AG04449 (cell line): ENCODE measurements at places on chromosomes 7 and 10.
A peak's percentile ranks its signal among the peaks of the same experiment; 100 is the strongest.

DNA sequence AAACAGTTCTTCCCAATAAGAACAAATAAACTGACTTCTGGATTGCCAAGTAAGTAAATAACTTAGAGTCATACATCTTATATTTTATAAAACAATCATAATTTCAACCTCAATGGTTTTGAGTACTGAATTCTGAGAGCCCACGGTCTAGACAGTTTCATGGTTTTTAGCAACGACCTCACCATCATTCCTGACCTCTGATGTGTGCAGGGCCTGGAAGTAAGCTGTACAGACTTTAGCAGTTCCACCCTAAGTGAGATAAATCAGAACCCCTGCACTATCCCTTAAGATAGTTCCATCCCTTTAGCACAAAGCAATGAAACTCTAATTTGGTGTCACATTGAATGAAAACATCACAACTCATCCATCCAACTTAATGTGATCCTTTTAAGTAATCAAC is 86.0 kb downstream of the NEBL start:
- DNase-seq: no peak

- DNase-seq: no peak
These were observed 56.5 kb upstream of the SP4 start for GRCh38 chr7:21371360-21371759.

- peak; percentile 54 for DNase-seq
These were observed 99.4 kb downstream of the MKX start for GRCh38 chr10:27646194-27646593.

DNA sequence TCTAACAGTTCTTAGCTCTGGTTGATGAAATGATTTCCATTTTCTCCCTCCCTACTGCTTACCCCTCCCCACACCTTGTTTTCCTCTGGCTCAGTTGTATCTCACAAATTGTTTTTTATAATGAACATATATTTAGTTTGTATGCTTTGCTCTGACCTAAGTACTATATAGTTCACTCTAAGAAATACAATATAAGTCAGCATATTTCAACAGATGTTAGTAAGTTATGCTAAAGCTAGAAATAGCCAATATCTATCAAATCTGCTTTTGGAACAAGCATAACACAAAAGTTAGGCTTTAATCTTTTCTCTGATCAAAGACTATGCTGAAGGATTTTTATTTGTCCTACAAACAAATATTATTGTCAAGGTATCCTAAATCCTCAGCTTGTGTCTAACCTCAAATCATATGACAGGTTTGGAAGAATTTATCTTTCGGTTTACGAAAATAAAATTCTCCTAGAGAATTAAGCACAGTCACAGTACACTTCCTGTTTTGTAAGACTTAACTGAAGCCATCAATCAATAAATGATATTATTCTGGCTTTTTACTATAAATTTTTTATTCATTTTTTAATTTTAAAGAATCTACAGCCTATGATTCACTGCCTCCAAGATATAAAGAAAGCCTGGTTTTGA is 67.0 kb downstream of the IMMP2L start:
- DNase-seq: no peak

GRCh38 chr7:16954321-16954720 is 72.5 kb upstream of the AGR3 start:
- DNase-seq: no peak

- DNase-seq: no peak
These were observed 283.6 kb downstream of the ADRA2A start for GRCh38 chr10:111360260-111360925.

DNA sequence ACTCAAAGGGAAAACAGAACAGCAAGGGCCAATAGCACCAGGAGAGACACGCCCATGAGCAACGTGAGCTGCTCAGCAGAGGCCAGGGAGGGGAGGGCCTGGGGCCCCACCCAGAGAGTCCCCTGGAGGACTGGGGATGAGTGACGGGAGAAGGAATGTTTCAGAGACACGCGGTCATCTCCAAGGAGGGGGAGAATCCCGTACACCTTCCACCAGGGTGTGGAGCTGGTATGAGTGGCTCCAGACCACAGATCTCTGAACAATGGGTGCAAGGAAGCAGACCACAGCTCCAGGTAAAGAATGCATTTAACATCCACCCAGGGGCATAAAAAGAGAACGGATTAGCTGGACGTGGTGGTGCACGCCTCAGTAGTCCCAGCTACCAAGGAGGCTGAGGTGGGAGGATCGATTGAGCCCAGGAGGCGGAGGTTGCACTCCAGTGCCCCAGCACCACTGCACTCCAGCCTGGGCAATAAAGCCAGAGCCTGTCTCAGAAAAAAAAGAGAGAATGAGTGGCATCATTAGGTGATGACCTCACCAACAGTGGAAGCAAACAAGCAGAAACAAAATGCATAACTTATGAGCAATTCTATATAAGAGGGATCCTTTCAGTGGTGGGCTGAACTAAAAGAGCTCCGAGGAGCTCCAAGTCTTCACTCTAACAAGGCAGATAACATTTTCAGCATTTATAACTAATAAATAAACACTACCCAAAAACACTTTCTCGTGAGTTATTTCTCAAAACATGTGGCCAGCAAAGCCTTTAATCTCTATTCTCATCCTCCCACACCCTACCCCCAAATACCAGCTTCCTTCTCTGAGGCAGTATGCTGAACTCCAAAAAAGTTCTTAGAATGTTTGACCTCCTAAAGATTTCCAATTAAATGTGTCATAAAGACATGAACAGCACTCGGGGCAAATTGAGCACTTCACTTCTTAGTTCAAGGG is 12.5 kb downstream of the PSAP start:
- no peak for DNase-seq

GRCh38 chr10:623014-623413 is 66.5 kb downstream of the DIP2C start:
- DNase-seq: no peak

DNA sequence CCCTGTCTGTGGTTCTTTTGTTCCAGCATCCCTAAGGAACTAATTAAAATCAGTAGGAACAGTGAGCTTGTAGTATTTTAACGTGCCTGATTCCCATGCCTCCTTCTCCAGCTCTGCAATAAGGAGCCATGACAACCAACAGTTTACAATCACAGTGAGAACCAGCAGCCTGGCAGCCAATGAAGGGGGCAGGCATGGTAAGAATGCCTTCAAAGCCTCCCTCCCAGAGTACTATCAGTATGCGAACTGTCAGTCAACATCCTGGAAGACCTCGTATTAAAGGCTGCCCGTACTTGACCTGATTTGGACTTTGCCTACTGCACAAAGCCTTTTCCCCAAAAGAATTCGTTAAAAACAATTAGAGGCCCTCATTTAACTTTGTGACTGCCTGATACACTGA is 7.7 kb downstream of the ZPBP start:
- DNase-seq: no peak

- peak; percentile 57 for DNase-seq
These were observed 159.5 kb upstream of the AGR3 start for GRCh38 chr7:17041324-17041723.

DNA sequence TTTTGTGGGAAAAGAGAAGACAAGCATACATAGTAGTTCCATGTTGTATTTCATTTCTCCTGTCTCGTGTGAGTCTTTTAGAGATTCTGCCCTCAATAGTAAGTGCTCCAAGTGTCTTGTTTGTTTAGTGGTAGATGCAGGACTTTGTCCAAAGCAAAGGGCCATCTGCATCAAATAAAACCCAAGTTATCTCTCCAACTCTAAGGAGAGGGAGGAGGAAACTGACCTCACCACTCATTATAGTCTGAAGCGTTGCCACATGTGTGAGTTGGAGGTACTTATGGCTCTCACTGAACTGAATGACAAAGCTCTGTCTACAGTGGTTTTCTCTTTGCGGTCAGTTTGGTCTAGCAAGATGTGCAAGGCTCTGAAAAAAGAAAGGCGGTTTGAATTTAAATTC is 272.6 kb downstream of the DOCK4 start:
- DNase-seq: no peak

- DNase-seq: no peak
These were observed 73.1 kb downstream of the MKLN1 start for GRCh38 chr7:131400681-131401176.

DNA sequence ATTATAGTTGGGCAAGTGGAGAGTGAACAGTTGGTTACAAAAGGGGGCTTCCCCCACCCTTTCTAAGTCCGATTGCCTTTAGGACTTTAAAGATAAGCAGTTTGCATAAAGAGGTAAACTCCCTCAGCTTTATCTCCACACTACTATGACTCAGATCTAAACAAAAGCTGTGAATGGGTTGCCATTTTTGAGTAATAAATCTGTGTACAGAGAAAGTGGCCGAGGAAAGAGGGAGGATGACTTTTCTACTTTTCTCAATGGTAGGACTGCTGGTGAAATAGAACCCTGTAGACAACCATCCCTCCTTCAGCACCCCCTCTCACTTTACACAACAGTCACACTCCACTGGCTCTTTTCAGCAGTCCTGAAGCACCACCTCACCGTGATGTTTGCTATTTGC is 71.2 kb downstream of the DNMBP start:
- no peak for DNase-seq
